PC-9 (cell line): ENCODE measurements at places on chromosomes 11 and 22. TPM values are rescaled to one million over a fixed set of nuclear protein-coding genes. Genes with fewer than 3 reads are reported as not detected.

DNA sequence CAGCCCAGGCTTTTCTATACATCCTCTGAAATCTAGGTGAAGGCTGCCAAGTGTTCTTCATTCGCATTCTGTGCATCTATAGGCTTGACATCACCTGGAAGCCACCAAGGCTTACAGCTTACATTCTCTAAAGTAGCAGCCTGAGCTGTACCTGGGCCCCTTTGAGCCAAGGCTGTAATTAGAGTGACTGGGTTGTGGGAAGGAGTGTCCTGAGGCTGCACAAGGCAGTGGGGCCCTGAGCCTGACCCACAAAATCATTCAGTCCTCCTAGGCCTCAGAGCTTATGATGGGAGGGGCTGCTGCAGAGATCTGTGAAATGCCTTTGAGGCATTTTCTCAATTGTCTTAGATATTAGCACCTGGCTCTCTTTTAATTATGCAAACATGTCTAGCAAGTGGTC is 33.0 kb upstream of the RDX start:
- no peak for DNase-seq

Gene IGF2
- total RNA-seq = 0.15 and 0.24 TPM in 2 replicates

GRCh38 chr11:66462911-66463310 is 3.8 kb upstream of the PELI3 start:
- DNase-seq = no peak

DNA sequence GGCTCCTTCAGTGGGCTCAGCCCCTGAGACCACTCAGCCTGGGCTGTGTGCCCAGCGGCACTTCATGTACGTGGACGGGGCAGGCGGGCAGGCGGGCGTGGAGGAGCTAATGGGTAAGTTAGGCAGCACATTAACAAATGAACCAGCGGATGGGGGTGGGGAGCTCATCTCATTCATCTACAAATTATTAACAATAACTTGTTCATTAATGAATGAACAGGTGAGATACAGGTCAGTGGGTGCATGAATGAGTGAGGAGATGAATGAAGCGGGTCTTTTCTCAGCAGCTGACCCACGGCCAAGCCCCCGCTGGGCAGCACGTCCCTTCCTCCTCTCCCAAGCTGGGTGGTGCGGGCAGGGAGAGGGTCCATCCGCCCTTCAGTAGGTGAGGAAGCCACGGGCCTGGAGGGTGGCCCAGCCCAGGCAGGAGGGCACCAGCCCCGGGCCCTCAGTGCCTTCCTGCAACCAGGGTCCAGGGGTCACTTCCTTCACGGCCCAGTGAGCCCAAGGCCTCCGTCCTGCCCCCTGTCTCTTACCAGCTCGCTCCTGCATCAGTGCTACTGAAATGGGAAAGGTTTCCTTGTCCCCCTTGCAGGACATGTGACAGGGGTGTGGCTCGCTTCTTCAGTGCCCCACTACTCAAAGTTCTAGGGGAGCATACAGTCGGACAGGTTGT is 60.5 kb upstream of the KCNQ1OT1 start:
- no peak for DNase-seq

DNA sequence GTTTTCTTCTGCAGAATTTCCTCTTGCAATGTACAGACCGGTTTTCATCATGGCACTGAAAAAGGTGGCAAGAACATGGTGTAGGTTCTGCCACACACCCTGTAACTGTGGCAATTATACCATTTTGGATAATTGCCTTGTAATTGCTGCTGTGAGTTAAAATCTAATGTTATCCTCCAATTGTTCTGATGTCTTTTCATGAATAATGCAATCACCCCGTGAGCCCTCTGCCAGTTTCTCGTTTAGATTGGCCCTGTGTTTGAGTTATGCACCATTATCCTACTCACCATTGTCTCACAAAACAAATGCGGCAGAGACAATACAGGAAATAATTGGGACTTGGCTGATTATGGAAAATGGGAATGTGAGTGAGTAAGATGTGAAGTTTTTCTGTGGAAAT is 61.8 kb upstream of the MTNR1B start:
- no peak for DNase-seq

Gene SEPTIN5
- total RNA-seq = 2.0 and 8.1 TPM in 2 replicates

Gene CTSC
- 119 and 124 TPM in 2 replicates for total RNA-seq

- DNase-seq = peak; percentile 80
Measured at GRCh38 chr22:41966607-41967240, 2.5 kb upstream of the SEPTIN3 start.

Gene PI4KA
- total RNA-seq = 24.7 and 27.9 TPM in 2 replicates

- peak; percentile 70 for DNase-seq
Measured at GRCh38 chr22:41697126-41697775, 2.1 kb upstream of the MEI1 start.

Gene WNT7B
- total RNA-seq = 66.9 and 75.5 TPM in 2 replicates

- DNase-seq = peak; percentile 92
Measured at GRCh38 chr11:59267196-59267595, 54.5 kb upstream of the MPEG1 start.

DNA sequence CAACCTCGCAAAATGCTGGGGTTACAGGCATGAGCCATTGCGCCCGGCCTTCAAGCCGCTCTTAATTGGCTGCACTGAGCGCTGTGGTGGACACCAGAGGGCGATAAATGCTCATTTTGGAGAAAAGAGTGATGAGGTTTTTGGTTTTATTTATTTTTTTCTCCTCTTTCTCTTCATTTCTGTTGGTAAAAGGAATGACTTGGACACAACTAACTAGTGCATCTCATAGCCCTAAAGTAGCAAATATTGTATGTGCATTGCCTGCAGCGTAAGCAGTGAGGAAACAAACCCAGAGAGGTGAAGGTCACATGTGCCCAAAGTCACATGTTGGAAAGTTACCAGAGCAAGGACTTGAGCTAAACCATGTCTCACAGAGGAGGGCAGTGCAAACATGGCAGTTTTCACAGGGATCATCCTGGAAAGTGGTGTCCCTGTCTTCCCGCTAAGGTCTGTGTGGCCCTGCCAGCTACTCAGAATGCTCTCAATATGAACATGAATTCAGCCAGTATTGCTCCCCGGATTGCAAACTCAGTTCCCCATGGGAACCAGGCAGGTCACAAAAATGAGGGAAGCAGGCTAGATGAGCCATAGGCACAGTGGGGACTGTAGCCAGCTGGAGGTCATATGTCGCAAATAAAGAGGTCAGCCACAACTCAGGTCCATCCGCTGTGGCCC is 8.6 kb upstream of the CD82 start:
- DNase-seq = peak; percentile 58
